B cell (primary cell): ENCODE measurements at places on chromosomes 3 and 15. TPM values are rescaled to one million over a fixed set of nuclear protein-coding genes. Genes with fewer than 3 reads are reported as not detected.

The NDN gene
- not detected in 2 replicates for total RNA-seq

The RASGRP1 gene
- total RNA-seq: 24.7 and 30.0 TPM in 2 replicates

The TAGLN3 gene
- total RNA-seq: 0.44 TPM in 1 of 2 replicates, not detected in the other

The NPAP1 gene
- not detected in 2 replicates for total RNA-seq

The SLC25A20 gene
- total RNA-seq: 11.6 and 12.2 TPM in 2 replicates

The RARB gene
- total RNA-seq: not detected in 2 replicates

The CCDC9B gene
- total RNA-seq: 1.6 and 2.8 TPM in 2 replicates

The CADPS gene
- total RNA-seq: 0.22 and 0.36 TPM in 2 replicates

The OR5K2 gene
- total RNA-seq: not detected in 2 replicates

The AMOTL2 gene
- total RNA-seq: not detected in 2 replicates

The CDHR4 gene
- 0.29 and 0.32 TPM in 2 replicates for total RNA-seq

The ZDHHC23 gene
- total RNA-seq: 72.6 and 75.1 TPM in 2 replicates

The MCF2L2 gene
- total RNA-seq: 1.5 and 1.6 TPM in 2 replicates

The USP19 gene
- total RNA-seq: 87.3 and 89.9 TPM in 2 replicates

The WNT7A gene
- not detected in 2 replicates for total RNA-seq

GRCh38 chr3:127097481-127097880 is 95.5 kb upstream of the PRR23E start:
- no peak for DNase-seq
- H3K4me3 ChIP-seq: no peak overlapping the region
- no peaks in the 10 kb centered on the region for H3K4me1 ChIP-seq

- H3K36me3 ChIP-seq: no peaks in the 10 kb centered on the region
- H3K27ac ChIP-seq: no peak overlapping the region
- H3K4me3 ChIP-seq: no peak overlapping the region
- no peaks in the 10 kb centered on the region for H3K27me3 ChIP-seq
- DNase-seq: no peak
Observed at GRCh38 chr3:133994166-133994890, 35.4 kb downstream of the SLCO2A1 start.

DNA sequence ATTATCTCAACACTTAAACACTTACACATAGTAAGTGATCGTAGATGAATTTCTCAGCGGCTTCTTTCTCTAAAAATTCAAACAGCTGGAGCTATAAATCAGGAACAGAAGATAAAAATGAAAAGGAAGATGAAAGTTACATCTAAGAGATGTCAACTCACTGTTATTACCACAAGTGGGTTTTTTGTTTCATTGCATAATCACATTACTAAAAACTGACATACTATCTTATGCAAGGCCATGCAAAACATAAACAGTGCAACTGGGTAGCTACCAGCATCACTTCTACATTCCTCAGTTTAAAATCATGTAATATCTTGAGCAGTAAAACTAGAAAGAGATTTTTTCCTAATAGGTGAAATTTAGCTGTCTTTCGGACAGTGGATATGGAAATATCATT is 14.9 kb downstream of the MINDY4B start:
- no peak overlapping the region for H3K4me3 ChIP-seq
- no peaks in the 10 kb centered on the region for H3K4me1 ChIP-seq
- no peak overlapping the region for H3K27ac ChIP-seq
- no peaks in the 10 kb centered on the region for H3K27me3 ChIP-seq

DNA sequence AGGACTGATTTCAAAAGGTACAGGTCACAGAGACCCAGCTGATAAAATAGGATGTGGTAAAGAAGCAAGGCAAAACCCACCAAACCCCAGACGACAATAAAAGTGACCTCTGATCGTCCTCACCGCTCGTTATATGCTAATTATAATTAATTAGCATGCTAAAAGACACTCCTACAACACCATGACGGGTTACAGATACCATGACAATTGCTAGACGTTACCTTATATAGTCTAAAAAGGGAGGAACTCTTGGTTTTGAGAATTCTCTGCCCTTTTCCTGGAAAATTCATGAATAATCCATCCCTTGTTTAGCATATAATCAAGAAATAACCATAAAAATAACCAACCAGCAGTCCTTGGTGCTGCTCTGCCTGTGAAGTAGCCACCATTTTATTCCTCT is 74.7 kb upstream of the MB21D2 start:
- H3K4me1 ChIP-seq: no peaks in the 10 kb centered on the region
- no peak overlapping the region for H3K4me3 ChIP-seq
- no peak for DNase-seq
- H3K27me3 ChIP-seq: no peaks in the 10 kb centered on the region
- no peaks in the 10 kb centered on the region for H3K36me3 ChIP-seq
- H3K27ac ChIP-seq: no peak overlapping the region

GRCh38 chr3:122642935-122643334 is 37.7 kb upstream of the PARP14 start:
- no peak overlapping the region for H3K27ac ChIP-seq
- H3K4me1 ChIP-seq: peaks cover 7% of the 10 kb centered on the region
- DNase-seq: no peak
- no peak overlapping the region for H3K4me3 ChIP-seq
- no peaks in the 10 kb centered on the region for H3K36me3 ChIP-seq

DNA sequence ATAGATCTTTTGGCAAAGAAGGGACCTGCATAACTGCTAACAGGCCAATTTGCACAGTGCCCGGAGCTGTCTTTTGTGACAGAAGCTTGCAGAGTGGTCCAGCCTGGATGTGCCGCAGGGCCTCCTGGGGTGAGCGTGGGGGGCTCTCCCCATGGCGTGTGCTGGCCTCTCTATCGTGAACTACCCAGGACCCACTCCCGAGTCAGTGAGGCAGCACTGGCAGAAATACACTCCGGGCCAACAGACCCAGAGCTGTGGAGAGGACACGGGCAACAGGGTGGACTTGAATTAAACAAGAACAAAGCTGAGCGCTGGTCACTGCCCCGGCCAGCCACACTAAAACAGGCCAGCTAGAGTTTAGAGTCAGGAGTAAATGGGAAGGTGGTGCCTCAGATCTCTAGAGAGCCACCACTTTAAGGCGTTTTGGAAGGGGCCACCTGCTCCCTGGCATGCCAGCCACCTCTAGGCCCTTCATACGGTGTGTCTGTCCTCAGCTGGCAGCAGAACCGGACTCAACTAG is 152.1 kb downstream of the KLF13 start:
- peaks cover 18% of the 10 kb centered on the region for H3K4me1 ChIP-seq
- peaks cover 15% of the 10 kb centered on the region for H3K27me3 ChIP-seq
- no peak for DNase-seq
- no peak overlapping the region for H3K27ac ChIP-seq
- no peak overlapping the region for H3K4me3 ChIP-seq

DNA sequence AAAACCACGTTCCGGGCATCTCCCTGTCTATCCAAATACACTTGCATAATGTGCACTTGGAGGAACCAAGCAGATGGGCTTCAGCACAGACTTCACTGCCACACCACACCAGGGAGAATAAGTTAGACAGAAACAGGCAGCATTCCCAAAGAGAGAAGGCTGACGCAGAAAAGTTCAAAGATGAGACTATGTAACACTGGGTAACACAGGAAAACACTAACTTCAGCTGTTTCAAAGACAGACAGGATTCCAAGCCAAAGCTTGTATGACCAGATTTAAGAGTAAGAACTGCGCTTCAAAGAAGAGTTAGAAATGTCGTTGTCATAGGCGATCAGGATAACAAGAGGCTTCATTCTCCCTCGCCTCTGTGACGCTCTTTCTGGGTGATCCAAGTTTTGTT is 19.9 kb downstream of the SLC51A start:
- peaks cover 5% of the 10 kb centered on the region for H3K4me1 ChIP-seq
- H3K27ac ChIP-seq: no peak overlapping the region
- H3K4me3 ChIP-seq: no peak overlapping the region
- peaks cover 33% of the 10 kb centered on the region for H3K36me3 ChIP-seq

DNA sequence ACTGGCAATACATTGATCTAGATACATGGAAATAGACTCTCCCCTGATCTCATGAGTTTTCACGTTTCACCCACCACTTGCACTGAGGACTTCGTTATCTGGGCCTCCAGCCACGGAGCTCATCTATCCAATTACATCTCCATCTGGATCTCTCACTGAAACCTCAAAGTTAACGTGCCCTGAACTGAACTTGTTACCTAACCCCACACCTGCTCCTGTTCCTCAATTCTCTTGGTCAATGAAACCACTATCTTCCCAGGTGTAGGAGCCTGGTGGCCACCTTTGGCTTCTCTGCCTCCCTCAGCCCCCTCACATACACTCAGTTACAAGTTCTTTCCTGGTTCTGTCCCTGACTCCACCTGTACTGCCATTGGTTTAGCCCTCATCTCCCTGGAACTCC is 9.7 kb downstream of the DGKG start:
- H3K4me1 ChIP-seq: no peaks in the 10 kb centered on the region
- no peak for DNase-seq
- H3K27me3 ChIP-seq: no peaks in the 10 kb centered on the region
- H3K27ac ChIP-seq: no peak overlapping the region
- no peaks in the 10 kb centered on the region for H3K36me3 ChIP-seq

DNA sequence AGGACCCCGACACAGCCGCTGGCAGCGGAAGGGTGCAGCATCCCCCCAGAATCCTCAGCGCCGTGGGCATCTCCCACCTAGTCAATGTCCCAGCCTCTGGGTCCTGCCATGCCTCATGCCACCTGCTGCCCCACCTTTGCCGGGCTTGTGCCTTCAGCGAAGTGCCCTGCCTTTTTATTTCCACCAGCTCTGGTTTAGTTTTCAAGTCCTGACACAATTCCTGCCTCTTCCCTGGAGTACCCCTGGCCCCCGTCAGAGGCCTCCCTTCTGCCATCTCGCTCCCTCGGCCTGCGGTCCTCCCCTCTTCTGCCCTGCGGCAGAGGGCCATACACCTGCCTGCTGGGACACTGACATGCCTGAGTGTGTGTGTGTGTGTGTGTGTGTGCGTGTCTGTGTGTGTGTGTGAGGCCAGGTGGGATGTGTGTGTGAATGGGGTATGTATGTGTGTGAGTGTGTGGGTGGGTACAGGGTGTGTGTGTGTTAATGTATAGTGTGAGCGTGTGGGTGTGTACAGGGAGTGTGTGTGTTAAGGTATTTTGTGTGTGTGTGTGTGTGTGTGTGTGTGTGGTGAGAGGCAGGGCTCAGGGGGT is 129.9 kb downstream of the SMAD6 start:
- H3K27me3 ChIP-seq: no peaks in the 10 kb centered on the region
- H3K27ac ChIP-seq: no peak overlapping the region
- no peaks in the 10 kb centered on the region for H3K36me3 ChIP-seq
- H3K4me1 ChIP-seq: peaks cover 44% of the 10 kb centered on the region
- DNase-seq: no peak

GRCh38 chr3:149650828-149651227 is 7.0 kb downstream of the WWTR1 start:
- H3K4me1 ChIP-seq: no peaks in the 10 kb centered on the region
- no peak overlapping the region for H3K4me3 ChIP-seq
- H3K27ac ChIP-seq: no peak overlapping the region

DNA sequence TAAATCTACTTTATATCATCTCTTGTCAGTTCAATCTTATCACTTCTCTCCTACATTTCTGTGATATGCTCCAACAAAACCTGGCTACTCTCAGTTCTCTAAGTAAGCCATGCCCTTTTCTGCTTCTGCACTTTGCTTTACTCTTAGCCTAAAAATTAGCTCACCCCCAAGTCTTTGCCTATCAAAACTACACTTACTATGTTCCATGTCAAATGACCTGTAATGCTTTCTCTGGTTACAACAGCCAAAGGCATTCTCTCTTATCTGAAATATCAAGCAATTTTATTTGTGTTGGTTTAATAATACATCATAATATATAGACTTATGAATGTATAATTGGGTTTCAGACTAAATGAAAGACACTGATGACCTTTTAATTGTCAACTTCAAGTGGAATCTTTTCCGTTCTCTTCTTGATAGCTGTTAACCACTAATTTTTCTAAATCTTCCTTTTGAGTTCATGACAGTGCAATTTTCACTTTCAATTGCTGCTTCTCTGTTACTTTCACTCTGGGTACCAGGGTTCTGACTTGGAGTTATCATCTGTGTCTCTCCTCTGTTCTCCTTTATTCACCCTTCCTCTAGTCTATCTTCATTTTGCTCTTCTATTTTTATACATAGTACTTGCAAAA is 619.0 kb upstream of the GOLIM4 start:
- H3K27me3 ChIP-seq: no peaks in the 10 kb centered on the region
- no peak overlapping the region for H3K4me3 ChIP-seq
- H3K27ac ChIP-seq: no peak overlapping the region
- DNase-seq: no peak

DNA sequence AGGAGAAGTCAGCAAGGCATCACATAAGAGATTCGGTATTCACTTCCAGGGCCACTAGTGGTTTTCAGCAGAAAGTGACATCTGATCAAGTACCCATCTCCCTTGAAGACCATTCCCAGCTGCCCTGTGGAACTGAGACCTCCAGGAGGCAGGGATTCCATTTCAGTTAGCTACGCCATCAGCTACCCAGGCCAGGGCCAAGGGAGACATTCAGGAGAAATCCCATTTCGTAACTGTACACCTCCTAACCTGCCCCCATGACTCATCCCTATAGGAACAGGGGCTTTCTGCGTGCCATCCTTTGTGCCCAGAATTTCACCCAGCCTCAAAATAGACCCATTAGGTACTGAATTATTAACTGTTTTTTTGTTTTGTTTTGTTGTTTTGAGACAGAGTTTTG is 24.7 kb downstream of the SPATA12 start:
- H3K4me3 ChIP-seq: no peak overlapping the region
- H3K27ac ChIP-seq: no peak overlapping the region
- DNase-seq: no peak
- no peaks in the 10 kb centered on the region for H3K4me1 ChIP-seq

DNA sequence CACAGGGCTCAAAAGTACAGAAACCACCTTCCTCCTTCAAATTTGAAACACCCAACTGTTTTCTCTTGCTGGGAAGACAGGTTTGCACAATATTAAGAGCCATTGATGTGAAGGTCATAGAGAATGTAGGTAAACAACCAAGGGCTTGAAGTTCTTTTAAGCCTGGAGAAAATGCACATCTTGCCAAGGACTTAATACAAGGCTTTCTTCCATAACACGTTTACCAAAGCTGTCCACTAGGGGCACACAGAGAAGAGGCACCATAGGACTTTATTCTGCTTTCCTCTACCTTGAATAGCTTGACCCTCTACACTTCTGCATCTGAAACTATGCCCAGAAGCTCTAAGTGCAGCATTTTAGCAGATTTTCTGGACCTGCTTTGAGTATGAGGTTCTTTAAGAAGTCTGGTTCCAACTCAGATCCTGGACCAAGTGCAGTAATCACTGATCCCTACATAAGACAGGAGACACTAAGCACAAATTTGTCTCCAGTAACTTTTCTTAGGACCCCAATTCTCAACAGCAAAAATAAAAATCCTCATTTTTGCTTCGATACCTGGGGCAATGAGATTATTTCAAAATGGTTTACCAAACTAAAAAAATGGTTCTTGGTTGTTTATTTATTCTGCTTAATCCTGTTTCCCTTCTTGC is 138.0 kb downstream of the FBN1 start:
- no peak overlapping the region for H3K27ac ChIP-seq
- peak; percentile 31 for DNase-seq
- H3K27me3 ChIP-seq: no peaks in the 10 kb centered on the region
- H3K4me3 ChIP-seq: no peak overlapping the region
- no peaks in the 10 kb centered on the region for H3K4me1 ChIP-seq

DNA sequence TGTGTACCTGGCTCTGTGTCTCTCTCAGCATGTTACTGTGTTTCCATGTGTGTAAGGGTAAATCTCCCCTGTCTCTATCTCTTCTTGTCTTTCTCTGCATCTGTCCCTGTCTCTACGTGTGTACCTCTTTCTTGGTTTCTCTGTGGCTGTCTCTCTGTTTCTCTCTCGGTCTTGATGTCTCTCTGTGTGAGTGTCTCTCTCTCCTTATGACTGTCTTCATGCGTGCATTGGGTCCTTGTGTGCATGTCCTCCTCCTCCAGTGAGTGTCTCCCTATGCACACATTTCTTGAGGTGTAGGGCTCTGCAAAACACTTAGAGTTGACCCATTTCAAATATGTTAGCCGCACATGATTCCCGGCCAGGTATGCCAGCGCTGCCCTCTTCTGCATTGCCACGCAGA is 903.3 kb upstream of the CFAP20DC start:
- no peak overlapping the region for H3K4me3 ChIP-seq
- DNase-seq: no peak
- no peaks in the 10 kb centered on the region for H3K36me3 ChIP-seq
- H3K27me3 ChIP-seq: no peaks in the 10 kb centered on the region
- H3K27ac ChIP-seq: no peak overlapping the region
- no peaks in the 10 kb centered on the region for H3K4me1 ChIP-seq
